Activated CD8-positive, alpha-beta memory T cell treated with anti-CD3 and anti-CD28 coated beads for 24 hours (primary cell): ENCODE measurements at places on chromosomes 11 and 22.

GRCh38 chr11:85526564-85526963 is 100.6 kb downstream of the DLG2 start:
- no peak for DNase-seq

DNA sequence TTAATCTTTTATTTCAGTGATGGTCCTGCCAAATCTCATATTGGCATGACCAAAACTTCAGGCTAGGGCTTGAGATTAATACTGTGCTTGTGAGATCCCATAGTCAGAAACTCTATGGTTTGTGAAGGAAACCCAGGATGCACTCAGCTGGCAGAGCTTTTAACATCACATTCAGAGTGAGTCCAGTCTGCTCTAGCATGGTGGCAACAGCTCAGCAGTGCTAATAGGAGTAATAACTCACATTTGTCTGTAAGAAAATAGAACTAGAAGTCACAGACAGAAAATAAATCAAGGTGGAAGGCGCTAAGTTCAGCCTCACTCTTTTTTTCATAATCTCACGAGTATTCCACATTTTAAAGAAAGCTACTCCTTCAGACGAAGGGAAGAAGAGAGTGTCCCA is 549.3 kb upstream of the TENM4 start:
- DNase-seq, result no peak

GRCh38 chr22:37601540-37602442 is 6.8 kb upstream of the GGA1 start:
- DNase-seq, result no peak

GRCh38 chr11:120857508-120857907 is 166.4 kb upstream of the TBCEL start:
- no peak for DNase-seq

DNA sequence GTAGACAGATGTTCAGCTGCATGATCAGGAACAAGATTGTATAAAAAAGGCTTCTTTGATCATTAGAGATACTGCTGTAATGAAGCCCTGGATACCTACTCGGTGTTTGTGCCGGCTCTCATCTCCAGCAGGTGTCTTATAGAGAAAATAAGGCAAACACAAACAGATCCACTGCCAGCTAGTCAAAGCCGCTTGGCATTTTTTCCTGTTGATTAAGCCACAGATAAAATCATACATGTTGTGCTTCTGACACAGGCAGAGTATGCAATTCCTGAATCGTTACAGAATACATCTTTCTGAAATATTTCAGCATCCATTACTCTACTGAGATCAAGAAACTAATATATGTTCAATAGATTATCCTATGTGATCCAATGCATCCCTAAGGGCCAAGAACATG is 206.9 kb downstream of the CADM1 start:
- no peak for DNase-seq

GRCh38 chr11:109697140-109697843 is 275.3 kb downstream of the C11orf87 start:
- DNase-seq, result no peak

GRCh38 chr11:72724851-72725723 is 27.1 kb downstream of the ARAP1 start:
- peak; percentile 87 for DNase-seq

- DNase-seq, result no peak
These were observed 17.3 kb downstream of the KCTD17 start for GRCh38 chr22:37068859-37069258.

GRCh38 chr11:62153087-62153395 is 29.2 kb downstream of the INCENP start:
- DNase-seq, result no peak

- no peak for DNase-seq
These were observed 3.6 kb downstream of the IZUMO1R start for GRCh38 chr11:94308024-94308423.

DNA sequence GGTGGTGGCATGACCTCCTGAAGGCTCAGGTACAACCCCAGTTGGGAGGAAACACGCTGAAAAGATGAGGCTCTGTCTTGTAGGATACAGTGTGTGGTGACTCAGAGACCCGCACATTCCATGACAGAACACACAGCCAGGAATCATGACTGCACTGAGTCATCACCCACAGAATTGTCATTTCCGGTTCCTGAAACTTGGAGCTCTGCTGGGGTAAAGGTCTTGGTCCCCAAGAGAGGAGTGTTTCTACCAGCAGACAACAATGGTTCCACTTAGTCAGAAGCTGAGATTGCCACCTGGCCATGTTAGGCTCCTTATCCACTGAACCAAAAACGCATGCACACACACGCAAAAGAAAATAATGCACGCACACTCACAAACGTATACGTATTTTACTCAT is 31.5 kb upstream of the CYB5R3 start:
- DNase-seq, result no peak

DNA sequence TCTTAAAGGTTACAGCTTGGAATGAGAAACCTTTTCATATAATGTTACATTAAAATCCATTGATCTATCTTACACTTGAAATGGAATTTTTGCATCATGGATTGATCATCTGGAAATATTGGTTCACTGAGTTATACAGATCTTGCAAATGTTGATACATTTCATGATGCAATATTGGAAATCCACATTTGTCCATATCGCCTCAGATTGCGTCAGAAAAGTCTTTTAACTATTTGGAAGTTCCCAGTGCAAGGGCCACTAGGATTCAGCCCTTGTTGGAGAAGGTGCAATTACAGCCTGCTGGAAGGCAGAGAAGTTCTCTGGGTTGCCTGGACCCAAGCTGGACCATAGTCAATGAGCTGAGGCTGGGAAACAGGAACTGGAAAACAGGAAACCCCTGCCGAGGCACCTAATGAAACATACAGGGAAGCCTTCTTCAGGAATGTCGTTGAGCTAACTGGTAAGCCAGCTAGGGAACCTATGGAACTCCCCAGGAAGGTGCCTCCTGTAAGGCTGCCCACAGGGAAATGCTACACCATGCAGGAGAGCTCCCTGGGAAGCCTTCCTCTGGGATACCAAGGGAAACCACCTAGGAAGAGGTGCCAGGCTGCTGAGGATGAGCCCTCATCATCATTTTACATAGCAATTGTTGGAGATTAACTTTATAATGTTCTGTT is 600.4 kb upstream of the CADM1 start:
- DNase-seq, result no peak

- DNase-seq, result no peak
These were observed 8.7 kb downstream of the RAB36 start for GRCh38 chr22:23153994-23154393.

GRCh38 chr11:128421577-128422330 is 165.6 kb downstream of the ETS1 start:
- DNase-seq, result no peak

DNA sequence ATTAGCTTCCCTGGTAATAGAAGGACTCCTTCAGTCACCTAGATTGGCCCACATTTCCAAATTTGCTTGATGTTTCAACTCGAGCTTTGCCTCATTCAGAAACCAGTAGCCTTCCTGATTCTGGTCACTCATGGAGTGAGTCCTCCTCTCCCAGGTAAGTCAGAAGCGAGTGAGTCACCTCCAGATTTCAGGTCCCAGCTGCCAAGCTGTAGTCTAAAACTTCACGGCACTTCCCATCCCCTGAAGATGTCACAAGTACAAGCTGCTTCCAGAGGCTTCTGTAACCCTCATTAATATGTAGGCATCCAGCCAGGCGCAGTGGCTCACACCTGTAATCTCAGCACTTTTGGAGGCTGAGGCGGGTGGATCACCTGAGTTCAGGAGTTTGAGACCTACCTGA is 23.5 kb downstream of the ARHGAP8 start:
- no peak for DNase-seq

- DNase-seq, result no peak
These were observed 304.0 kb downstream of the SHANK2 start for GRCh38 chr11:70948398-70948797.

DNA sequence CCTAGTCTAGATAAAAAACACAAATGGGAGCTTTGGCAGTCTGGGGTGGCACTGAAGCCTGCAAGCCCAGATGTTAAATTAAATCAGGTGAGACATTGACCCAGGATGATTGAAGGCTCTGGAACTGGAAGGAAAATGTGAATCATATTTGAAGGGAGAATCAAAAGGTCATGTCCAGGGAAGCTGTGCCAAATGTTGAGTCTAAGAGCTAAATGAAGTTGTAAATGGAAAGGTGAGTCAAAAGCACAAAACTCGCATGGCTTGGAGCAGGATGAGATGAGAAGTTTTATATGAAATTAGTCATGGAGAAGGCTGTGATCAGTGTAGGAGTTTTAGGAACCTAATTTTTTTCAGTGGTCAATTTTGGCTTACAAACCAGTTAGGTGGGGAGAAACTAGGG is 301.1 kb downstream of the BLID start:
- DNase-seq, result no peak
